ENCODE measurements at places on chromosomes 6 and 20. TPM values are rescaled to one million over a fixed set of nuclear protein-coding genes. Genes with fewer than 3 reads are reported as not detected.

NKX2-4 gene
- total RNA-seq, result not detected

WDR27 gene
- 38.3 TPM for total RNA-seq

SLC17A1 gene
- not detected for total RNA-seq

BTN1A1 gene
- total RNA-seq, result not detected

LHFPL5 gene
- total RNA-seq, result 0.26 TPM

RIN2 gene
- not detected for total RNA-seq

AMD1 gene
- 49.8 TPM for total RNA-seq

SLC17A3 gene
- 0.67 TPM for total RNA-seq

PPP1R3G gene
- total RNA-seq, result 0.05 TPM

NKX2-2 gene
- not detected for total RNA-seq

MYLK2 gene
- total RNA-seq, result 0.40 TPM

KIF6 gene
- not detected for total RNA-seq

GSTA1 gene
- not detected for total RNA-seq

TMEM244 gene
- not detected for total RNA-seq

C20orf202 gene
- not detected for total RNA-seq

CTAGE9 gene
- not detected for total RNA-seq

LST1 gene
- total RNA-seq, result 8.1 TPM

LINC00237 gene
- not detected for total RNA-seq

FOXF2 gene
- not detected for total RNA-seq

ZNF451 gene
- 65.7 TPM for total RNA-seq

LRRC73 gene
- 0.35 TPM for total RNA-seq

TBC1D7 gene
- total RNA-seq, result 16.2 TPM

ADGB gene
- not detected for total RNA-seq

SCRT2 gene
- not detected for total RNA-seq

MUCL3 gene
- total RNA-seq, result not detected

ULBP1 gene
- total RNA-seq, result 0.48 TPM

STAU1 gene
- 88.2 TPM for total RNA-seq

EMILIN3 gene
- not detected for total RNA-seq

PGC gene
- not detected for total RNA-seq

SLC22A3 gene
- total RNA-seq, result not detected

AIF1 gene
- 15.5 TPM for total RNA-seq

NCOA3 gene
- 55.4 TPM for total RNA-seq

FAM83C gene
- total RNA-seq, result not detected

ENPP3 gene
- 0.19 TPM for total RNA-seq

RRAGD gene
- 8.8 TPM for total RNA-seq

COL12A1 gene
- total RNA-seq, result not detected

CRISP3 gene
- total RNA-seq, result not detected

MROH8 gene
- 0.32 TPM for total RNA-seq

PAK5 gene
- not detected for total RNA-seq

PROCR gene
- 2.5 TPM for total RNA-seq

OR12D3 gene
- total RNA-seq, result not detected

PKIB gene
- not detected for total RNA-seq

DLL1 gene
- 0.56 TPM for total RNA-seq

C6orf132 gene
- 0.22 TPM for total RNA-seq

RIPOR3 gene
- not detected for total RNA-seq

CNR1 gene
- total RNA-seq, result 0.24 TPM

MEP1A gene
- not detected for total RNA-seq

COL9A3 gene
- total RNA-seq, result not detected

All from activated T-helper 17 cell treated with anti-CD3 and anti-CD28 coated beads, Interleukin-2, amount 50 U/mL, for 72 hours (primary cell).